ENCODE measurements at places on chromosomes 6 and 20.

- DNase-seq: no peak
Observed at GRCh38 chr6:74222768-74223333, 526.8 kb downstream of the CD109 start.

DNA sequence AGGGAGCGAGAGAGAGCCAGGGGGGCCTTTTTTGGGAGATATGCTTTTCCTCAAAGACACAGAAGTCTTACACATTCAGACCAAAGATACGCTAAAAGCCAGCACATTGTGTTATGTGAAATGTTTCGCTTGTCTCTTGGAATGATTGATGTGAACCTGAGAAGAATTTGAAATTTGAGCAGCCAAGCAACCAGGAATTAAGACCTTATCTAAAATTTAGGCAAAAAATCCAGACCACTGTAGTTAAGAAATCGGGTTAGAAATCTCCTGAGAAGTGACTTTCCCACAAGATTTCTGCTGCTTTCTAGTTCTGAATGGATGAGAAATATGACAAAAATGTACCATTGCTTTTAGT, 223.2 kb upstream of the GMDS start:
- no peak for DNase-seq

- DNase-seq: no peak
Observed at GRCh38 chr20:63568170-63568981, 5.7 kb downstream of the HELZ2 start.

GRCh38 chr20:50931306-50932015, at the start of gene ADNP:
Gene ADNP (minus strand): TSS chr20:50931437. CDS start chr20:50903996, 27,441 bp downstream.
- DNase-seq: peak; percentile 83

DNA sequence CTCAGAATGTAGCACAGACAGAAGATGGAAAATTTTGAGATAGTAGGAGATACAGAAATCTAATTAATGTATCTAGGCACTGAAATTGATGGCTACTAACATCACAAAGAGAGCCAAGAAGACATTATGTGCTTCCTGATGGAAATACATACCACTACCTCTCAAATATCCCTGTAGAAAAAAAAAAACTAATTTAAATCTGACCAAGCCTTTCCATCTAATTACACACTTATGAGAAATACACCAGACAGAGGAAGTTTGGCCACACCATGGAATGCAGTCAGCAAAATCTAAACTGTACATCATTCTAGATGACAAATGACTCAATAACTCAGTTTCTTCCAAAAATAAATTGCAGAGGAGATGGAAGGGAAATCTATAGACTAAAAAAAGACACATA, 18.9 kb downstream of the VPS52 start:
- no peak for DNase-seq

GRCh38 chr6:130322673-130323268, 43.0 kb upstream of the TMEM200A start:
- no peak for DNase-seq

GRCh38 chr6:136039185-136039584, 187.7 kb downstream of the PDE7B start:
- no peak for DNase-seq

GRCh38 chr6:71383476-71383875, 94.9 kb downstream of the OGFRL1 start:
- no peak for DNase-seq

DNA sequence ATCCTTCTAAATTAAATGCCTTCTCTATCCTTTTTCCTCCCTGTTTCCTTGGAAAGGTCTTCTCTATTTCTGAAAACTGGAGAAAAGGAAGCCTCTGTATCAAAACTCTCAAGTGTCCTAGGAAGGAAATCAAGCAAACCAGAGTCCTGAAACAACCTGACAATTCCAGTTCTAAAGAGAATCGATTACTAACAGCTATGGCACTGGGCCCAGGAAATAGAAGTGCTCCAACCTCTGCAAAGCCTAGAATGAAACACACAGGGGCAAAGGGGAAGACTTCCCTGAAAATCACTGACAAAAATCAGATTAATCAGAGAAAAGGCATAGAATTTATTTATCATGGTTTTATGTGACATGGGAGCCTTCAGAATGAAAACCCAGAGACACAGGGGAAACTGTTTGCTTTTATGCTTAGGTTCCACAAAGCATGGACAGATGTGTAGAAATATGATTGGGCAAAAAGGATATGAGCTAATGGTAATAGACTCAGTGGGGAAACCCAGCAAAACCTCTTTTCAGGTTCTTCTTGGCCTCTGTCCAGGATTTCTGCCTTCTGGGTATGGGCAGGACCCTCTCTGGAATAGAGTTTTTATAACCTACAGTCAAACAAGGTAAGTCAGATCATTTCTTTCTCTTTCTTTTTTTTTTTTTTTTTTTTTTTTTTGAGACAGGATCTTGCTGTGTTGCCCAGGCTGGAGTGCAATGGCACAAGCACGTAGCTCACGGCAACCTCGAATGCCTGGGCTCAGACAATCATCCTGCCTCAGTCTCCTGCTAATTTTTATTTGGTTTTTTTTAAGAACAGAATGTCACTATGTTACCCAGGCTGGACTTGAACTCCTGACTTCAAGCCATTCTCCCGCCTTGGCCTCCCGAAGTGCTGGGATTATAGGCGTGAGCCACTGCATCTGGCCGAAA, 91.7 kb downstream of the CD24 start:
- DNase-seq: no peak

- no peak for DNase-seq
Observed at GRCh38 chr20:53919886-53920285, 150.5 kb downstream of the BCAS1 start.

GRCh38 chr6:77502981-77503380, 39.7 kb upstream of the HTR1B start:
- DNase-seq: no peak

DNA sequence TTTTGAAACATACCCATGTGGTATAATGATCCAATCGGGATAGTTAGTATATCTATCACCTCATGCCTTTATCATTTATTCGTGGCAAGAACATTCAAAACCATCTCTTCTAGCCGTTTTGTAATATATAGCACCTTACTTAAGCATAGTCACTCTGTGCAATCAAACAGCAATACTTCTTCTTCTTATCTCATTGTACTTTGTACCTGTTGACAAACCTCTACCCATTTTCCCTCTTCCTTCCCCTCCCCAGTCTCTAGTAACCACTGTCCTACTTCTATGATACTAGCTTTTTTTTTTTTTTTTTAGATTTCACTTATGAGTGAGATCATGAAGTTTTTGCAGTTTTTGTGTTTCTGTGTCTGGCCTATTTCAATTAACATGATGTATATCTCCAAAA, 296.7 kb downstream of the EYS start:
- no peak for DNase-seq

GRCh38 chr20:10502098-10502526, 67.0 kb downstream of the SLX4IP start:
- no peak for DNase-seq

GRCh38 chr6:10794239-10794638, 44.1 kb downstream of the MAK start:
- DNase-seq: no peak

GRCh38 chr6:113668641-113669408, 188.3 kb upstream of the MARCKS start:
- DNase-seq: no peak

DNA sequence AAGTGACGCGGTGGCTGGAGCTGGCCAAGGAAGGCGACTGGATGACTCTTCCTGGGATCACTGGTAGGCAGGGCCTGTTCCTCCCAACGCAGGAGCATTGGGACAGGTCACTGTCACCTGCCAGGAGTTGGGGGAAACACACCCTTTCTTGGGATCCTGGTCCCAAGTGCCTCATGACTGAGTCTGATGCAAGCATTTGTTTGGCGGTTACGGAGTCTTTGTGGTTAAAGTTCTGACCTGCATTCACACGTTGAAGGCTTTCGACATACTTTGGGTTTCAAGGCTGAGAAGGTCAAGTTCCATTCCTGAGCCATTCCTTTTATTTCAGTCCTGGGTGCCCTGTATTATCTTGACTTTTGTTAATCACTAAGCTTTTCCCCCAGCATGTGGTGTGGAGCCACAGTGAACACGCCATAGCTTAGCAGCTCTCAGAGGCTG, 6.0 kb downstream of the PNLDC1 start:
- DNase-seq: no peak

- no peak for DNase-seq
Observed at GRCh38 chr6:117733341-117733740, 58.1 kb downstream of the NUS1 start.

- no peak for DNase-seq
Observed at GRCh38 chr20:31924561-31924960, 27.3 kb downstream of the PDRG1 start.

- DNase-seq: no peak
Observed at GRCh38 chr6:140073456-140073855, 699.0 kb upstream of the CITED2 start.

GRCh38 chr20:24877652-24878051, 71.4 kb upstream of the CST7 start:
- no peak for DNase-seq

GRCh38 chr6:68572525-68572924, 62.6 kb upstream of the ADGRB3 start:
- peak; percentile 8 for DNase-seq

DNA sequence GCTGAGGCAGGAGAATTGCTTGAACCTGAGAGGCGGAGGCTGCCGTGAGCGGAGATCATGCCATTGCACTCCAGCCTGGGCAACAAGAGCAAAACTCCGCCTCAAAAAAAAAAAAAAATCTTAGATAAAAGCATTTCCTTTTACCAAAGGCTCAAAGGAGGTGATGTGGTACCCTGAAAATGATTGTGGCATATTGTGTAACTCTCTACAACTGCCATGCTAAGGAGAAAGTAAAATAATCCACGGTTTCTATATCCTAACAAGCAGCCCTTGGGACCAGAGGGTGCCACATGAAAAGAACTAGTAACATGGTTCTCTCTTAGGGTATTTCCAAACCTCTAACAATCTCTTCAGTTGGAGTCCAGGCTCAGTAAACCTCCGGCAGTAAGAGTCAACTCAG, 38.8 kb upstream of the SLA2 start:
- no peak for DNase-seq

DNA sequence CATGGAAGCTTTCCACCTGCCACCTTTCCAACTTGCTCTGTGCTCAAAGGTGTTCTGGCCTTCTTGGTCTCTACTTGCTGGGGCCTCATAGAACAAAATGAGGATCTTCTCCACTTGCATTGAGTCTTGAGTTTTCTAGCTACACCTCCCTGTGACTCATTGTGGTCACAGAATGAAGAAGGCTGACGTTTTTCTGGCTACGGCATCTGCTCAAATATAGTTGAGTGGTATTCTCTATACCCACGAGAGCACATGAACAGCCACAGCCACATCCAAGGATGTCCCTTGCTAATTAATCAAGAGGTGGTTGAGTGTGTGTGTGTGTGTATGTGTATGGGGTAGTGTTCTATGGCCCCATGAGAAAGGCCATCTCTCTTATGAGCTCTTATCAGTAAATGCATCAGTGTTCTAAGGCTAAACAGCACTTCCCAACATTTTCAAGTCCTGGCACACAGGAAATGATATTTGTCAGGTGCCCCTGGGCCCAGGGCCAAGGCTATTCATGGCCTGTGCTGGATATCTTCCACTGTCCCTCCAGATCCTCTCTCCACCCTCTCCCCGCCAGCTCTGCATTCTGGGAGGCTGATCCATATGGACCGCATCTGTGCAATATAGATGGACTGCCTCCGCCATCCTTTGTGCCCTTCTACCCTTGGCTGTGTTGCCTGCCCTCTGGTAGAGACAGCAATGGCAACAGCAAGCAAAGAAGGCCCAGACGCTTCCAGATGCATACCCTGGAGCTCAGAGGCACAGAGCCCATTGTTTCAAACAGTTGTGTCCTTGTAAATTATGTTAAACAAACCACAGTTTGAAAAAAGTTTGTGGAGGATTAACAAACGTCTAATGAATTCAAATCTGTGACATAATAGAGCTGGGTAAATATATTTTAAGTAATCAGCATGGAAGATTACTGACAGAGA, 150.2 kb downstream of the LRFN2 start:
- no peak for DNase-seq

DNA sequence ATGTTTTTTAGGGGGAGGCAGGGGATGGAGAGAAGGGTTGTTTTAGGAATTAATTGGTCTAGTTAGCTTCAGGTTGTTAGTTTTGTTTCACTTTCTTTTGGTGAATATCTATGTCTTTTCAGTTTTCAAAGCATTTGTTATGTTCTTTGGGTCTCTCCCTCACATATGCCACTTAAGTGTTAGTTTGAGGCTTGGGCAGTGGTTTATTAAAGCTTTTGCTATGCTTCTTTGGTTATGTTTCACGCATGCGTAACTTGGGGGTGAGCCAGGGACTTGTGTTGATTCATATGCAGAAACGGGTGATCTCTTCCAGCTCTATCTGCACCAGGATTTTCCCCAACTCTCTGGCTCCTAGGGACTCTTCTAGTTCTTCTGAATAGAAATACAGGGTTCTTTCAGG, 11.4 kb upstream of the MMS22L start:
- no peak for DNase-seq

GRCh38 chr6:26240157-26241032, 124.6 kb upstream of the BTN3A2 start:
- no peak for DNase-seq

- DNase-seq: no peak
Observed at GRCh38 chr6:145727817-145728388, 7.4 kb downstream of the EPM2A start.

- DNase-seq: no peak
Observed at GRCh38 chr6:67875877-67876383, 759.2 kb upstream of the ADGRB3 start.

DNA sequence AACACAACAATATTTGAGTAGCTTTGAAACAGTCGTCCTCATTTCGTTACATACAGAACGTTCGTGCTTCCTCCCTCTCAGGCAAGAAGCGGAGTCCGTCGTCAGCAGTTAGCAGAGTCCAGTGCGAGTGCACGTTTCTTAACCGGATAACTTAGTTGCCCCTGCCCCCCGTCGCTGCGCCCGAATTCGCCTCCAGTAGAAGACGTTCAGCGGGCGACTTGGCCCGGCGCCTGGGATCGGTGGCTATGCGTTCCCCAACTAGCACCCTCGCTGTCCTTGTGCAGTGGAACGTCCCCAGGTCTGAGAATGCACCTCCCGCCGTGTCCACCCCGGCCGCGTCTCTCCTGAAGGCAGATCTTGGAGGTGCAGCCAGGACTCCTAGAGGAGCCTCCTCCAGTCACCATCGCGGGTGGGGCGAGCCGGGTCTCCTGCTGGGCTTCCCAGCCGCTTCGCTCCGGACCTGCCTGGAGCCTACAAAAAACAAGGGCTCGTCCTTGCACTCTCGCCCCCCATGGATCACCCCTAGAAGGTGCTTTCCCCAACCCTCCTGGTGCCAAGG, 910 bp upstream of the PCSK2 start:
- no peak for DNase-seq

- no peak for DNase-seq
Observed at GRCh38 chr6:159433550-159433949, 259.5 kb downstream of the SOD2 start.

DNA sequence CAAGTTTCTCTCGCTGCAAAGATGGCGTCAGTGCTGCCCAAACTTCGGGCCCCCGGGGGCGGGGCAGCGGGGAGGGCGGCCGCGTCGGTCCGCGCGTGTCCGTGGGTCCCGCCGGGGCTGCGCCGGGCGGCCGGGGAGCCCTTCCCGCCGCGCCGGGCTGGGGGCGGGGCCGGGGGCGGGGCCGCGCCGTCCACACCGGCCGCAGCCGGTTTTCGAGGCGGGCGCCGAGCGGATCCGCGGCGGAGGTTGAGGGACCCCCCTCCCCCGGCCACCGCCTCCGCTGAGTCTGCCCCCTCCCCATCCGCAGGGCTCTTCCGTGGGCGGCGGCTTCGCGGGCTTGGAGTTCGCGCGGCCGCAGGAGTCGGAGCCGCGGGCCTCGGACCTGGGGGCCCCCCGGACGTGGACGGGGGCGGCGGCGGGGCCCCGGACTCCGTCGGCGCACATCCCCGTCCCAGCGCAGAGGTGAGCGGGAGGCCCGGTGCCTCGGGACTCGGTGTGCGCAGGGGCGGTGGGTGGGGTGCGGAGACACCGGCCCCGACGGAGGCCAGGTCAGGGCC, 572 bp downstream of the SLC2A4RG start:
- no peak for DNase-seq

GRCh38 chr6:167580619-167580911, 246.1 kb upstream of the AFDN start:
- DNase-seq: no peak
